H9 (cell line): ENCODE measurements at places on chromosomes 5 and 9.
A peak's percentile ranks its signal among the peaks of the same experiment; 100 is the strongest.

- no peak for DNase-seq
Measured at GRCh38 chr5:28766565-28767158, 1728.3 kb upstream of the CDH9 start.

GRCh38 chr5:50646591-50646990, 19.8 kb upstream of the PARP8 start:
- no peak for DNase-seq

DNA sequence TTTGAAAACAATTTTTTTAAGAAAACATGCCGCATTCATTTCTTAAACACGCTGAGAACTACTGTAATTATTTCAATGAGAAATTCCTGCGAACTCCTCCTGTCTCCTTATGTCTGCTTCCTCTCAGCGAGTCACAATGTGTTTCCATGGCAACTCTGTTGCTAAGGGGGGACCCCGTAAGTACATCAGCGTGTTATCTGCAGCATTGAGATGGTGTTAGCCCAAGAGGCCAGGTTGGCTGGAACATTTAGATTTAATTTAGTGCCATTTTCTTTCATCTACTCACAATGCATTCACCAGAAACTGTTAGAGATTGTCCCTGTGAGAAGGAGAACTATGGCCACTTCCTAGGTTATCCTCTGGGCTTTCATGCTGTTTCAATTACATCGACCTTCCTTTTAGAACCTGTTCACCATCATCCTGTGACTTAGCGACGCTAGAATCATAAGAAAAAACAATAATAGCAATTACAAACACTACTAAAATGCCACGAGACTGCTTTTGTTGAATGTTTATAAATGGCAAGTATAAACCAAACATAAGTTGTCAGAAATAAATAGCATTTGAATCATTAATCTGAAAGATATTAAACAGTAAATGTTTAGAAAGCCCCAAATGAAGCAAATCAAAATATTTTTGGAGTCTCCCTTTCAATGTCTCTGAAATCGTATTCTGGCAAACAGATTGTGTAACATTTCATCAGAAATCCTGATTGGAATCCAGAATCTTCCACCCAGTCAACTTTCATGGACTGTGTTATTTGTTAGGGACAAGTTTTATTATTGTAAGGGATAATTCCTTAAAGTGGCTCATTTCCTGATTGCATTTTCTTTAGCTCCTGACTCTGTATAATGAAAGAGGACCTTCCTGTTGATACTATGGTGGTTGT, 39.7 kb upstream of the SHC3 start:
- DNase-seq = no peak

DNA sequence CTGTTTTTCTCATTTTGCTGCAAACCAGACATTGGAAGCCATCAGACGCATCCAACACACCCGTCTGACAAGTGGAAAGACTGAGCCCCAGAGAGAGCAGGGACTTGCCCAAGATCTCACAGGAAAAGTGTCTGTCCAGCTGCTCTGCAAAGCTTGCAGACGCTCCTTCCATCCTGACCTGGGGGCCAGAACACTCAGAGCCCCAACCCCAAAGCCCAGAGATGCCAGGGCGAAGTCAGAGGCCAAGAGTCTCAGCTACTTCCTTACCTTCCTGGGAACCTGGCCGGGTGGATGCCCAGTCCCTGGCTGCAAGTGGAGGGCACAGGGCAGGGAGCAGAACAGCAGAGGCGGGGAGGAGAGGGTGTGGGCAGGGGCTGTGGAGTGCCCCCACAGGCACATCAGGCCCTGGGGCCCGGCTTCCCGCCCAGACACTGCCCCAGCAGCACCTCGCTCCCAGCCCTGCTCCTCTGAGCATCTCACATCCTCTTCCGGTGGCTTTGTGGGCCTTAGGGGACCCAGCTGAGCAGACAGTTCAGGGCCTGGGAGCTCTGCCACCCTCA, 9.7 kb upstream of the RALGDS start:
- no peak for DNase-seq

DNA sequence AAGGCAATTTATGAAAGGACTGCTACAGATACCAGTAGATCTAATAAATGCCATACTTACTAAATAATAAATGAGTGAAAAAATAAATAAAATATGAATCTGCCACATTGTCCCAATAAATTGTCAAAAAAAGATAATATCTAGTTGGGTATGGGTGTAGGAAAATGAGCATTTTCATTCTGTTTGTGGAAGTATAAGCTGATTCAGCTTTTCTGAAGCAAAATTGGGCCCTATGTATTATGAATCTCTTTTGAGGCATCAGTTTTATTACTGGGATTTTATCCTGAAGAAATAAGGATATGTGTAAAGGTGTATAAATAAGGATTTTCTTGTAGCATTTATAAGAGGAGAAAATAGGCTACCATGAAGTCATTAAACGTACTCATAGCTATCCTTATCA, 46.1 kb downstream of the CAVIN4 start:
- DNase-seq = no peak

- DNase-seq = no peak
Measured at GRCh38 chr5:36040651-36041536, 25.8 kb downstream of the UGT3A2 start.

- DNase-seq = no peak
Measured at GRCh38 chr5:1788828-1789227, 10.8 kb downstream of the MRPL36 start.

- DNase-seq = peak; percentile 27
Measured at GRCh38 chr5:167764641-167765289, 526.7 kb upstream of the WWC1 start.

GRCh38 chr9:36451949-36452348, 51.9 kb upstream of the RNF38 start:
- DNase-seq = no peak

DNA sequence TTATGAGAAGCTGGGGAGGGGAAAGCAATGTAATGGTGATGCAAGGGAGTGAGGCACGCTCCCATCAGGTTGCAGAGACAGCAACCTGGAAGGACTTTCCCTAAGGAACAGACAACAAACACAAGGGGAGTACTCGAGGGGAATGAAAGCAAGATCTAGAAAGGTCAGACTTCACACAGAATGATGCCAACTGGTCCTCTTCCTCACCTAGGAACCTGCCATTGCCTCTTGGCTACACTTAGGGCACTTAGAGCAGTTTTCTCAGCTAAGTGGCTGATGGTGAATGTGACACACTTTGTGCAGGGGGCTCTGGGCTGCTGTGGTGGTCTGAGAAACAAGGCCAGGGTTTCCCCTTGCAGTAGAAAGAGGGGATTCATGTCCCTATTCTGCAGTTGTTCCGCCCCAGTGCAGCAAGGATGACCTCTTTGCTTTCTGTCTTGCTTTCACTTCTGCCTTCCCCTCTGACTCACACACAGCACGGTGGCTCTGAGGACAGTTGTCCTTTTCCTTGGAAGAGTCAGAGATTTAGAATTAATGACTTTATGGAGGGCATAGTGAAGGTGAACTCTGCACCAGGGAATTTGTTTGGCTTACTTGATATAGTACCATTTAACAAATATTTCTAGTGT, 394.0 kb upstream of the KLF4 start:
- no peak for DNase-seq

GRCh38 chr9:96460470-96460869, 10.5 kb downstream of the HABP4 start:
- no peak for DNase-seq

GRCh38 chr5:126100767-126101166, 322.4 kb upstream of the GRAMD2B start:
- DNase-seq = no peak

GRCh38 chr9:68859347-68859746, 154.3 kb downstream of the PIP5K1B start:
- DNase-seq = no peak

DNA sequence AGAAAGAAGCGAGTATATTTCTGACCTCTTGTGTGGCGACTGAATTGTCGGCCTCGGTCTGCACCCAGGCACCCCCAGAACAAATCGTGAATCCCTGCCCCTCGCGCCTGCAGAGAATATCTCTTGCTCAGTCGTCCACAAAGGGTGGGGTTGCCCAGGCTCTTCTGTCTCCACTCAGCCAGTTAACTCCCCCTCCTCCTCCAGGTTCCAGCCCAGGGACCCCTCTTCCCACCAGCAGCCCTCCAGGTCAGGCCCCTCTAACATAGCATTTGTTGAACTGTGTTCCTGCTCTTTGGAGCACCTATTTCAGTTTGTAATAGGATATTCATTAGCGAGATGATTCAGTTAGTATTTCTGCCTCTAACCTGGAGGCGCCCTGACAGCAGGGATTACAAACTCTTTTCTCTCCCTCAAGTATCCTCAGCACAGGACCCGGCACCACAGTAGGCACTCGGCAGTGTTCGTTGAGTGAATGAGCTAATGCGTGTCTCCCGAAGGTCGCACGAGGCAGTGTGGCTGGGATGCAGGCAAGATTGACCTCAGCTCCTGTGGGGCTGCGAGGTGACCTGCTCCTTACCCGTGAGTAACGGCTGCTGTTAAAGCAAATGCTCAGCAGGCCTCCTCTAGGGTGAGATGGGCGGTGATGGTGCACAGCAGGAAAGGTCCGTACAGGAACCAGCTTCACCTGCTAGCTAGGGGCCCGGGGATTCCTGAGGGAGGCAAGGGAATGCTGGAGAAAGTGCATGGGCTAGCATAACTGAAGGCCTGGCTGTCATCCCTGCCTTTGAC, 25.8 kb downstream of the ZBTB34 start:
- DNase-seq = peak; percentile 37

- DNase-seq = no peak
Measured at GRCh38 chr5:150641006-150641570, 628 bp downstream of the SYNPO start.

DNA sequence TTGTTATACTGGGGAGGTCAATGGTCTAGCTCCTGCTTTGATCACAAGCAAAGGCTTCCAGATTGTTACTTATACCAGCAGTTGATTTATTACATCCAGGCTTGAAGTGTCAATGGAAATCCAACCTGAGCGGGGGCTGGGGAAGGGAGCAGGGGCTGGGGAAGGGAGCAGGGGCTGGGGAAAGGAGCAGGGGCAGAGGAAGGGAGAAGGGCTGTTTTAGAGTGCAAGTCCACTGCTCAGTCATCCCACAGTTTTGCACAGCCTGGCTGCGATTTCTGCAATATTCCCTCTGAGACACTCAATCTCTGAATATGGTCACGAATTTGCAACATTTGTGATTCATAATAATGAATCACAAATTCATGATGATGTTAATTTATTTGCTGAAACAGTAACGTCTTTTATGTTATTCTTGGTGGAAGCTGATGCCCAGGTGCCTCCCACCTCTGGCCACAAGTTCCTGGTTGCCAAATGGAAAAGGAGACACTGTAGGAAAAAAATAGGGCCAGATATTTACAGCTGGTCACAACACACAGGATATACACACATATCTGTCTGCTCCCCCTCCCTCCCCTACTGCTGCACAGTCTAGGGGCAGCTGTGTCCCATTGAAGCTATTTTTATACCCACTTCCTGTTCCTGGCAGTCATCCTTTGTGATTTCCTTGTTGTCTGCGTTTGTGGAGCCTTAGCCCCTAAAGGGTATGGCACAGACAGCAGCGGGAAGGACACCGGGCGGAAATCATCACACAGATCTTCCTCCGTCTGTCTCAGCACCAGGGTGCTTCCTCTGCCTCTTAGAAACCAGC, 325.1 kb downstream of the GADD45G start:
- no peak for DNase-seq

DNA sequence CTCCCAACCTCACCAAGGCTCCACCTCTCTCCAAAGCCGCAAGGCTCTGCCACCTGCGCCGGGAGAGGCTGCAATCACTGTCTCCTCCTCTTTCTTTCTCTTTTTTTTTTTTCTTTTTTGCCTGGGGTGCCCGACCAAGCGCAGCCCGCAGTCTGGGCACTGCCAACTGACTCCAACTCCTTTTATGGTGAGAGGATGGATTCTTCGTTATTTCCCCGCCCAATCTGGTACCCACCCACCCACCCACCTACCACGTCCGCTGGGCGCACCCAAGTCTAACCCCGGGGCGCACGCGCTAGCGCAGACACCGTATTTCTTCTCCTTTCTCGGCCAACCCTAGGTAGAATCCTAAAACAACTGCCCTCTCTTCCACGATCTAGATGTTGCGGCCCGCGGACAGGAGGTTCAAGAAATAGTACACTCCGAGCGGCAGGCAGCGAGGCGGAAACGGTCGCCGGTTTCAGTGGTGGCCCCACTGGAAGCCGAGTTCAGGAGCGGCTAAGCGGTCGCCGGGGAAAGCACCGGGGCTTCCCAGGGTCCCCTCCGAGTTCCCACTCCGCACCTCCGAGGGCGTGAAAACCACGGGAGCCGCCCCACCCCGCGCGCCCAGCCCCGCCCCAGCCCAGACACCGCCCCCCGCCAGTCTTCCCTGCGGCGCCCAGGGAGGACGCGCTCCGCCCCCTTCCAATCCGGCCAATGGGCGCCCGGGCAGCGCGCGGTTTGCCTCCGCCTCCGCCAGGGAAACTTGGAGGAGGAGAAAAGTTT, 385 bp upstream of the PTGER4 start:
- peak; percentile 89 for DNase-seq

- no peak for DNase-seq
Measured at GRCh38 chr5:111748304-111748763, 8.7 kb downstream of the NREP start.

DNA sequence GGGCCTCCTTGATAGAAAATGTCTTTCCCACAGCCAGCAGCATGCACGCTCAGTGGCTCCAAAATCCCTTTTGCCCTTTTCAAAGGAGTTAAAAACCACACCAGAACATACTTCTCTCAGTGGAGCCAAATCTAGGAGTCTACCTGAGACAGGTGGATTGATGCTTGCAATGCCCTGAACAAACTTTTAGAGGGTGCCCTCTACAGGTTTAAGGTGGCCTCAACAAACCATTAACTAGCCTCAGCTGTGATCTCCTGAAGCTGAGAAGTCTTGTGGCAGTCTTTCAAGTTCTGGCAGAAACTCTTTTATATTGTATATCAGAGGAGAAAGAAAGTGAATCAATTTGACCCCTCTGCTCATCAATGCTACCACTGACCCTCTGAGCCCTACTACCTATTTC, 125.4 kb downstream of the MED27 start:
- no peak for DNase-seq

DNA sequence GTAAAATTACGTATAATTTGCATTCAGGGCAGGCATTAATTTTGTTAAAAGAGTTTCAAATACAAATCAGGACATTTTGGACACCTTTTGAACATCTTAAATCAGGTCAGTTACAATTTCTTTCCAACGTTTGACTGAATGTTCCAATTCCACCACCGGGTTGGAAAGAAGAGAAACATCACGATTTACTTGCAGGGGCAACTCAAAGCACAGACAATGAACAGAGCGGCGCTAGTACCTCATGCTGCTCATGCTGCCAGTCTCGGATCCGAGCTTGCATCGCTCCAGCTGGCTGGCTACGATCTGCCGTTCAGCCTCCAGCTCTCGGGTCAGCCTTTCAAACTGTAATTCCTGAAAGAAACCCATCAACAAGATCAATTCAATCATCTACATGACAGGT, 339.5 kb downstream of the CTNND2 start:
- no peak for DNase-seq

- DNase-seq = no peak
Measured at GRCh38 chr9:90022474-90022873, 417.7 kb downstream of the GADD45G start.

DNA sequence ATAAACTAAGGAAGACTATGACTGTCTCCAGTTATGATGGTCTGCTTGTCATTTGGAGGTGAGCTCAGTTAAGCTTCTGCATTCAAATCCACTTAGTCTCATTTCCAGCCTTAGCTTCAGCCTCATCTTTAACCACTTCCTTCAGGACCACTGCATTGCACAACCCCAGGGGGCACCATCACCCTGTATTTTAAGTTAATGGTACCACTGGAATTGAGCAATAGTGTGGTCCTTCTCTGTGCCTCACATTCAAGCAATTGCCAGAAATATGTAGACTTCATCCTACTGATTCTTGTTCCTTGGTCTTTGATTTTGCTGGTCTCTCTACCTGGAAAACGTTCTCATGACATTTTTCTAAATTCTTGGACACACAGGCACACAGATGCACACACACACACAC, 131.5 kb upstream of the PTPN3 start:
- no peak for DNase-seq
